ENCODE measurements at places on chromosomes 7 and 10. TPM values are rescaled to one million over a fixed set of nuclear protein-coding genes. Genes with fewer than 3 reads are reported as not detected.

- no peak for DNase-seq
Observed at GRCh38 chr7:106896231-106896630, 31.1 kb downstream of the PIK3CG start.

GRCh38 chr7:53541475-53541874, 506.0 kb downstream of the POM121L12 start:
- DNase-seq: no peak

- DNase-seq: no peak
Observed at GRCh38 chr7:142228537-142229104, 29.2 kb downstream of the PRSS58 start.

- peak; percentile 33 for DNase-seq
Observed at GRCh38 chr7:151810441-151811232, 66.3 kb downstream of the PRKAG2 start.

DNA sequence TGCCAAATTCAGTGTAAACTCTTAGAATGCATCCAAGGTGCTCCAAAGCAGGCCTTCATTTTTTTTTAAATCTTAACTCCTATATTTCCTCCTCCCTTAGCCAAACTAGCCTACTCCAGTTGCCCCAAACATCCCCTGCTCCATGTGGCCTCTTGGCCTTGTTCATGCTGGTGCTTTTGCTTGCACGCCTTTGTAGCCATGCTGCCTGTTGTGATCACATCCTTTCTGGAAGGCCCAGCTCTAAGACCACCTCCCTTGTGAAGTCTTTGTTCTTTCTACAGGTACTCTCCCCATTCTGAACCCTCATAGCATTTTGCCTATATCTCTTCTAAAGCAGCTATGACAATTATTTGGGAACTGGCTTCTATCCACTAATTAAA, 375.3 kb upstream of the NFE2L3 start:
- DNase-seq: no peak

DNA sequence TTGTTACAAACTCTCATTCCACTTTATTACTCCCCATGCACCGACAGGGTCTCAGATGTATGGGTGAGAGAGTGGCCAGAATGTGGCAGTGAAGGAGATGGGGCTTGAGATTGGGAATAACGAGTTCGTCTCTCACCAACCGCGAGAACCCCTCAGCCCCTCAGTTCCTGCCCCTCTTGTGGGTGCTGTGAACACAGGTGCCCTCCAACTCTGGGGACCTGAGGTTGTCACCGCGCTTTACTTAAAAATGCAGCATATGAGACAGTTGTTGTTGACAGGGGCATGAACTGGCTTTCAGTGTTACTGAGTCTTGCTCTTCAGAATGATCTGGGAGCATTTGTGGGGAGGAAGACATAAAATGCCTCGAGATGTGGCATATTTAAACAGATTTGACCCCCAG, 290.0 kb downstream of the WDR37 start:
- no peak for DNase-seq

GRCh38 chr10:132946311-132946710, 3.9 kb upstream of the CFAP46 start:
- DNase-seq: no peak

- no peak for DNase-seq
Observed at GRCh38 chr10:108598831-108599230, 1324.5 kb downstream of the XPNPEP1 start.

- DNase-seq: no peak
Observed at GRCh38 chr7:22157552-22157951, 199.4 kb downstream of the RAPGEF5 start.

GRCh38 chr10:97943294-97943693, 87.1 kb downstream of the CRTAC1 start:
- DNase-seq: no peak

The ZNF853 gene
- 0.86 TPM for total RNA-seq

DNA sequence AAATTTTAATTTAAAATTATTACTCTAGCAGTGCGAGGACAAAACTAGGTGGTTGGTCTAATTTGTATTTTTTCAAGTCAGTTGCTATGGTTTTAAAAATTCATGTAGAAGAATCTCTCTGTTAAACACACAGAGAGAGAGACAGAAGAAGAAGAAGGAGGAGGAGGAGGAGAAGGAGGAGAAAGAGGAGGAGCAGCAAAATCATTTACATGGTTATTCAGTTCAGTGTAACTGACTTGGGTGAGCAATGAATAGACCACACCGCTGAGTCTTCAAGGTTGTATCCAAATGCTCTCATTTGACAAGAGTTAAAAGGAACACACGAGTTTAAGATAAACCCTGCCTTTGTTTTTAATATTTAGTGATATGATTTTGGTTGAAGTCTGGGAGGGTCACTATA, 131.1 kb downstream of the PDE1C start:
- DNase-seq: no peak

GRCh38 chr7:95875519-95875918, 103.2 kb downstream of the DYNC1I1 start:
- no peak for DNase-seq

The MMP21 gene
- not detected for total RNA-seq

DNA sequence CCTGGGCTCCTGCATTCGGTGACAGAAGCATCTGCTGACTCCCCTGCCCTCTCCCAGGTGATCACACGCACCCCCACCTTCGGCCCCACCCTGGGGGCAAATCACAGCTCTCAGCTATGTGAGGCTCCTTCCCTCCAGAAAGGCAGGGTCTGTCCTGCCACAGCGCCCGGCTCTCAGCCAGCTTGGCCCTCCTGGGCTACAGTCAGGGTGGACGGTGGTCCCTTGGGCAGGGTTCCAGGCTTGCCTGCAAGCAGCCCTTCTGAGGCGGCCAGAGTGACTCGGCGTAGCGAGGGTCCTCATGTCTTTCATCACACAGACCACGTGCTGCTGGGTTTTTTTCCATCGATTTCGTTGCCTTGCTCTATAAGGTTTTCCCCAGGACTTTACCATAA, 53.6 kb upstream of the EBF3 start:
- DNase-seq: no peak

GRCh38 chr10:117221156-117221711, 19.7 kb upstream of the SLC18A2 start:
- DNase-seq: peak; percentile 86

DNA sequence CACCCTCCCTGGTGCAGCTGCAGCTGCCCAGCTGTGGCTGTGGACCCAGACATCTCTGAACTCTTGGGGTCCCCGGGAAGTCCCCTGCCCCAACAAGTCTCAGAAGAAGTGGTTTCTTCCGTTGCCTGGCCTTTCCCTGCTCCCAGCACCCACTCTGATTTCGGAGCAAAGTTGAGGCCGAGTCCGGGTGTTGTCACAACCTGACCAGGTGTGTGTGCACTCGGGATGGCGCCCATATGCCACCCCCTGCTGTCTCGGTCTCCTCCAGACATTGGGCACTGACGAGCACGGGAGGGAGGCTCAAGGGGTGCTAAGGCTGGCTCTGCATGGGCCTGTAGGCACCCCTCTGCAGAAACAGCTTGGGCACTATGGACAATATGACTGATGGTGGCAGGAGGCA, 1055.3 kb downstream of the REEP3 start:
- no peak for DNase-seq

DNA sequence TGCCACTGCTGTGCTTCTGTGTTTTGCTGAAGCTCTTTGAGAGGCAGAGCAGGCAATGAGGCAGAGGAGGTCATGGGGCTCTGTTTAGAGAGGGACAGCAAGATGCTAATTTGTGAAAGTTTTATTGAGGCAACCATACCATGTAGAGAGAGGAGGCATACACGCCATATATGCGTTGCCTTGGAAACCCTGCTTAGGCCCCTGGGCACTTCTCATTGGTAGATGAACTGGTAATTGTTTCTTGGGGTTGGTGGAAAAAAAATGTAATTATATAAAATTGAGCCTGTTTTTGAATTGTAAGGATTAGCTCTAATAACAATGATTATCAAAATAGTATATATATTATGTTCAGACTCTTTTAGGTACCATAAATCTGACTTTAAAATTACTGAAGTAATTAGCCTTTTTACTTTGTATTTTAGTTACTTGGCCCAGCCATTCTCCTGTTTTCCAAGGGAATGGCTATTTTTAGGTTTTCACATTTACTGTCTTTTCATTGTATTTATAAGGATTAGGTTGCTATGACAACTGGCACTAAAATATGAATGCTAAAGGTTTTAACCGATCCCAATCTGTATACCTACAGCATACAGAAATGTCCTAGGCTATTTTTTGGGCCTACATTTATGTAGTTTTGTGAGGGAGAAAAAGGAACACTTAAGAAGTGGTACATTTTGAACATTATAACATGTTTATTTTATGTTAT, 52.4 kb downstream of the BZW2 start:
- no peak for DNase-seq

DNA sequence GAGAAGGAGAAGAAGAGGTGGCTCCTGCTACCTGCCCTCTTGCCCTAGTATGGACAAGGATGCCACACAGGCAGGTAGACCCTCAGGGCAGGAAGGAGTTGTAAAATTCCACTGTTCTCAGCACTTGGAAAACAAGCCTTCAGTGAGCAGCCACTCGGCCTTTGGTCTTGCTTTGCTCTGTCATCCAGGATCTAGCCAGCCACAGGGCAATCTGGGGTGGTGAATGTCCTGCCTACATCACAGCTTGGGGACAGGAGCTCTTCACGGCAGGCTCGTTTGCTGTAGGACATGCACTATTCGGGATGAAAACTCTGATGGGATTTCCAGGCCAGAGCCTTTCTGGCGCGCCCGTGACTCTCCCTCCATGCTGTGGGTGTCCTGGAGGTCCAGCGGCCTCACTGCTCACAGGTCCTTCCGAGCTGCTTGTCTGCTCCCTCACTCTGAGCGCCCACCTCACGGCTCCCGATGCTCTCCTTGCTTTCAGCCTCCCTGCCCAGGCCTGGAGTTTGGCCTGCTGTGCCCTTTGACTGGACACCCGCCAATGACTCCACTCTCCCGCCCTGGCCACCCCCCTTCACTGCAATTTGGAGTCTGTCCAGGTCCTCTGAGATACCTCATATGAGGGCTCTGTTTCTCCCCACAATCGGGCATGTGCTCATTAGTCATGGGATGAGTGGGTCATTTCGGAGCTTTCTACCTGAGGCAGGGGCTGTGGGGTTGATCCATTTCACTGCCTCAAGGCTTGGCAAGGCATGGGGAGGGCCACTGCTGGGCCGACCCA, 227.2 kb upstream of the GRB10 start:
- DNase-seq: peak; percentile 60

Data from Daoy (cell line).